ENCODE measurements at places on chromosomes 3 and 15.

DNA sequence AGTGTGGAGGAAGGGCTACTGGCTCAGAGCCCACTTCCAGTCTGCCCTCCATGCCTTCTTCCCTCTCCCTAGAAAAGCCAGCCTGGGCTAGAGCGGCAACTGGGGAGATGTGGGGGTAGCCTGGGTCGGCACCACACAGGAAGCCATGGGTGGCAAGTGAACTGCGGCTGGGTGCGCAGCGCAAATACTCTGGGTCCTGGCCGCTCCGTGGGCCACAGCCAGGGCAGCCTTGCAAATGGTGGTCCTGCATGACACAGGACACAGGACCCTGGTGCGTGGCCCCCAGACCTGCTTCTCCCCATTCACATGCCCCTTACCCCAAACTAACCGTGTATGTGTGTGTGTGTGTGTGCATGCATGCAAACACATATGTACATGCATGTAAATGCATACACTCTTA is 25.7 kb downstream of the PRKCD start:
- DNase-seq = no peak

DNA sequence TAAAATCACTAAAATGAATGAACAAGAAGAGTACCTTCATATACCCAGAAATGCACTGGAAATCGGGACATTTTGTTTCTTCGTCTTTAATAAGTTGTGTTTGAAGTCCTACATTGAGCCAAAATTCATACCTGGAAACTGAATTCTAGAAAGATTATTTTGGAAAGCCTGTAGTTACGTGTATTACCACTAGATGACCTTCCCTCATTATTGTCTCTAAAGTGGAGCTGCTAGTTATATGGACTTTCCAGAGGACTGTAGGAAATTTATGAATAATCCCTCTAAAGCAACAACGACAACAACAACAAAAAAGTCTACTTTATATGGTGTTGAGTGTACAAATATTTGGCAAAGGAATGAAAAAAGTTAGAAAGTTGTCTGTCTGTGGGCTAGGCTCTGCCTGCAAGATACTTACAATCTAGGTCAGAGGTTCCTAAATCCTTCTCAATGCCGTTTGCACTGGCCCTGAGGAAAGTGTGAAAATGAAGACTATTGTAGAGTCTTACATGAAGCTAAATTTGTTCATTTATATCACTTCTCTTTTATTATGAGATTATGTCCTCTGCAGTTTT is 234.8 kb upstream of the NR2E3 start:
- DNase-seq = no peak

- DNase-seq = no peak
Observed at GRCh38 chr3:36652104-36652503, 112.2 kb downstream of the DCLK3 start.

DNA sequence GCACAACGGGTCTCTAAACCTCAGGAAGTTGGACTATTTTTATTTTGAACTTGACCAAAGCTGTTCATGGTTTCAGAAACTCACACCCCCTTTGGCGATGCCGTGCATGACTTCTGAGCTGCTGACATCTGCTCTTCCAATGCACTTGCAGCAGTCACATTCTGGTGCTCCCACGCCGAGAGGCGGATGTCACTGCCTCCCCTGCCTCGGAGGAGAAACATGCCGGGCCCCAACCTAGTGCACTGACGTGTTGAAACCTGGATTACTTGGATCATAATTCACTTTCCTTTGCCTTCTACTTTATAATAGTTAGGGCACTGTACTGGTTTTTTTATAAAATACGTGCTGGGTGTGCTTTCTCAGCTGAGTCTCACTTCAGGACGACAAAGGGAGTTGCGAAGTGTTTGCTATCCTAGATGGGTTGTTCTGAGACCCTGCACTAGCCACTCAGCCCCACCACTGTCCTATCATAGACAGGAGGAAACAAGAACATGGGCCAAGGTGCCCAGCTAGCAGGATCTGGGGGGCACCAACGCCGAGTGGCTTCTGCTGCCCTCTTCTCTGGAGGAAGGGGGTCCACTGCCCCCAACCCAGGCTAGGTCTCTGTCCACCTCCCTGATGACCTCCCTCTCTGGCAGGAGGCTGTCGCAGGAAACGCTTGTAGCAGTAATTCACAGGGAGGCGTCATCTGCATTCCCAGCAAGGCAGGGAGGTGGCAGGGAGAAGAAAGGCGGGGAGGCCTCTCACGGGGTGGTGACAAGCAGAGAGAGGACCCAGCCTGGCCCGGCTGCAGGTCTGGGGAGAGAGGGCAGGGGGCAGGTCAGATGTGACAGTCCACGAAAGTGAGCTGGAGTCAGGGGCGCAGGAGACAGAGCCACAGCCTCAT is 158.8 kb upstream of the IQSEC1 start:
- no peak for DNase-seq

- no peak for DNase-seq
Observed at GRCh38 chr3:104909721-104910120, 457.0 kb upstream of the ALCAM start.

- DNase-seq = peak; percentile 27
Observed at GRCh38 chr3:69200384-69201068, 78.1 kb upstream of the LMOD3 start.

- no peak for DNase-seq
Observed at GRCh38 chr3:30628205-30628900, 22.0 kb downstream of the TGFBR2 start.

GRCh38 chr15:86044981-86045380 is 34.7 kb upstream of the AGBL1 start:
- no peak for DNase-seq

DNA sequence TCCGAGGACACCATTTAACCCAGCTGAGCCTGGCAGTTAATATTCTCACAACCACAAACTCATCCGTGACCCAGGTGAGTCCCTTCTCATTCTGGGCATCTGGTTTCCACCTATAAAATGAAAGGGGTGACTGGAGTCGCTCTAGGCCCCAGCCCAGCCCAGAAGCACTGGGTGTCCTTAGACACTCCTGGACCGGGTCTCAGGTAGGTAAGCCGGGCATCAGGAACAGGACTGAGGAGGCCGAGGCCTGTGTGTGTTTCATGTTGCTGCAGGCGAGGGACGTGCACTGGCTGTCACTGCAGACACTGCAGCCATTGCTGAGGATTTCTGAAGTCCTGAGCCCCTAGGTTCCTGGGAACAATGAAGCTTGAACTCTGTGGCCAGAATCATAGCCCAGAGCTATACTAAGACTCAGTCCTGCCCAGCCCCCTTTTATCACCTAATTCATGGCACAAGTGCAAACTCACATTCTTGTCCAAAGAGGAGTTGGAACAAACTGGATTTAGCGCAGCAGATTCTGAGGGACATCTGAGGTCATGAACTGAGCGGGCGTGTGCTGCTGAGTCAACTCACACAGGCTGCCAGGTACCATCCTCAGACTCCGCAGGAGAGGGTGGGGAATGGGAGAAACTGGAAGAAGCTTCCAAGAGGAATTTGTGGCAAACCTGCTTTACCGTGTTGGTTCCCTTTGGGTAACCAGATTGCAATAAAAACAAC is 184.9 kb downstream of the FAM43A start:
- DNase-seq = no peak

DNA sequence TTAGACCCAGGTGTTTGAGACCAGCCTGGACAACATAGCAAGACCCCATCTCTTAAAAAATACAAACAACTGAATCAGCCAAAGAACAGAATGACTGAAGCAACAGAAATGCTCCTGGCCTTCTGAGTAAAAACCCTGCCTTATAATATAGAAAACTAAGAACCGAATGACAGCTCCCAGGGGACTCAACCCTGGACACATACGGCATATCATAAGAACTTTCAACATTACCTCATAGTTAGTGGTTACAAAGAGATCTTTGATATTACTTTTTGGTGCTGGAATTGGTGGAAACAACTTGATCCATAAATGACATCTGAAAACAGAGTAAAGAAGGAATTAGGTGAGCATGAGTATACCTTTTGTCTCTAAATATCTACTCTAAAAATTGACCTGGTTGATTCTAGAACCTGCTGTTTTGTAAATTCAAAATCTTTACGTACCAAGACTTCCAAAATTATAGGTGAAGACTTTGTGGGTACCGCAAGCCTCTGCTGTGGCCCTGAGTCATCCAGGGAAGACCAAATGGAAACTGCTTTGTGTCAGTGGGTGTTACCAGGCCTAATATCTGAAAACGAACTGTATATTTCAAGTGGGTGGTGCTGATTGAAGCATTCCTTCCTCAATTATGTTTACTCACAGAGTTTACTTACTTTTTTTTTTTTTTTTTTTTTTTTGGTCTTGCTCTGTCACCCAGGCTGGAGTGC is 35.5 kb downstream of the IL5RA start:
- no peak for DNase-seq

DNA sequence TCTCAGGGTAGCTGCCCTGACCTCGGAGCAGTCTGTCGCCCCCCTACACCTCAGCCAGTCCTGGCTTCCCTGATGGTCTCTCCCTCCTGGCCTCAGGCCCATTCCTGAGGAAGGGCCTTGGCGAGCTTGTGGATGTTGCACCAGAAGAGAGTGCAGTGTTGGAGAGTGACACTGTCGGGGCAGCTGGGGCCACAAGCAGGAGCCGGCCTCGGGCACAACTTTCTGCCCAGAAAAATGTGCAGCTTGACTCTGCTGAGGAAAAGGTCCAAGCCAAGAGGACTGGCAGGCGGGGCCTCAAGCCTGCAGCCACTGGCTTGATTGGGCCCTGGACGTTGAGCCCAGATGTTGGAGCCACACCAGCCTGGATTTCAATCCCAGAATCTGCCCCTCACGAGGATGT is 12.8 kb downstream of the HEMK1 start:
- no peak for DNase-seq

DNA sequence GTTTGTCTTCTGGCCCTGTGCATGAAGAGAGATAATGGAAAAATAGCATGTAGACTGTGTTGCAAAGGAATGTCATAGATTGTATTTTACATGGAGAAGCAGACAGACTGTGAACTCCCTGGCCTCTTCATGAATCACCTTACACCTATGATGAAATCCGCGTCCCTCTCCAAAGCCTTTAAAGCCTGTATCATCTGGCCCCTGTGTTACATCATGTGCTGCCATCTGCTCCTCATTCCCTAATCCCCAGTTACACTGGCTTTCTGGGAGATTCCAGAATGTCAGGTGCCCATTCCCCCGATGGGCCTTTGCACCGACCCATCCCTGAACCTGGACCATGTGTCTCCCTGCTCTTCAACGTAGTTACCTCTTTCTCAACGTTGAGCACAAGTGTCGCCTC is 190.8 kb downstream of the ADAMTSL3 start:
- no peak for DNase-seq

DNA sequence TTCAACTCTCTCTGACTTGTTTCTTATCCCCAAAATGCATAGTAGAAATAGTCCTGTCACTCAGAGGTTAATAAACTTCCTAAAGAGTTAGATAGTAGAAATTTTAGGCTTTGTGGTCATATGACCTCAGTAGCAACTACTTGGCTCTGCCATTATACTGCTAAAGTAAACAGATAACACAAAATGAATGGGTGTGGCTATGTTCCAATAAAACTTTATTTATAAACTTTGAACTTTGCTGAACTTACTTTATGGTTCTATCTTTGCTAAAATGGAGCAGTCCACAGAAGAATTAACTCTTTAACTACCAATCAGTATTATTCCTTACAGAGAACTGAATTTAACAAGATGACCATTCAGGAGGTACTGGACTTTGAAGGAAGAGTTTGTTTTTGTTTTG is 393.6 kb upstream of the CDIN1 start:
- DNase-seq = no peak

DNA sequence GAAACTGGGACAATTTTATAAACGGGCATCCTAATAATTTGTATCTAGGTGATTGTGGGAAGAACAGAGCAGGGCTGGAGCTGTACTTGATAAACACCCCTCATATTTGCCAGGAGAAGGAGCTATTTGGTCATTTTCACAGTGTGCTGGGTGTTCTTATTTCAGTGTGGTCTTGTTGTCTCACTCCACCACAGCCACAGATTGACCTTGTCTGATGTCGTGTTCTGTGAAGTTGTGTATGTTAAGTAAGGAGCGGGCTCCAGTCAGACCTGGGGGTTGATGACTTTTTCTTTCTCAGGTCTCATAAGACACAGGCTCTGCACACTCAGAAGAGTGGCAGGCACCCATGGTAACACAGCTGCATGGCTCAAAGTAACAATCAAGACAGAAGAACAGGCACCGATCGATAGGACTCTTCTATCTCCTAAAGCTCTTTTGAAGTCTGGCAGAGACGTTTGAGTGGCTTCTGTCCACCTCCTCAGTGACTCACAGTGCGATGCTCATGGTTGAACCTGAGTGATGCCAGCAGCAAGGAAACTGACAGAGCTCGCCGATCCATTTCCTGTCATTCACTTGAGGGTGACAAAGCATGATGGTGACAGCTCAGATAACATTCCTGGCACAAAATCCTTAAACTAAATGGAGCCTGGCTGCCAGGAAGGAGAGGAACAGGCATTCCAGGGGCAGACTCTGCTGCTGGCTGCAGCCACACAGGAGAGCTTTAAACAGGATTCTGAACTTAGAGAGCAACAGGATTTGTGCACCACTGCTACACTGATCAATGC is 20.8 kb downstream of the DPH3 start:
- DNase-seq = no peak

DNA sequence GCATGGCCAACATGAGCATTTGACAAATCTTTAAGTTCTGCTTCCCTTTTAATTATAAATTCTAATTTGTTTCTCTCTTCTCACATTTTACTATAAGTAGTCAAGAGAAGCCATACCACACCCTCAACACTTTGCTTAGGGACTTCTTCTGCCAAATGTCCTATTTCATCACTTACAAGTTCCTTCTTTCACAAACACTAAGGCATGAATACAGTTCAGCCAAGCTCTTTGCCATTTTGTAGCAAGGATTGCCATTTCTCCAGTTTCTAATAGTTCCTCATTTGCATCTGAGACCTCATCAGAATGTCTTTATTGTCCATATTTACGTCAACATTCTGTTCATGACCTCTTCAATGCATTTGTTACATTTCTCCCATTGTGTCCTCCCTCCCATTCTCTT is 29.4 kb downstream of the SLC22A14 start:
- no peak for DNase-seq

DNA sequence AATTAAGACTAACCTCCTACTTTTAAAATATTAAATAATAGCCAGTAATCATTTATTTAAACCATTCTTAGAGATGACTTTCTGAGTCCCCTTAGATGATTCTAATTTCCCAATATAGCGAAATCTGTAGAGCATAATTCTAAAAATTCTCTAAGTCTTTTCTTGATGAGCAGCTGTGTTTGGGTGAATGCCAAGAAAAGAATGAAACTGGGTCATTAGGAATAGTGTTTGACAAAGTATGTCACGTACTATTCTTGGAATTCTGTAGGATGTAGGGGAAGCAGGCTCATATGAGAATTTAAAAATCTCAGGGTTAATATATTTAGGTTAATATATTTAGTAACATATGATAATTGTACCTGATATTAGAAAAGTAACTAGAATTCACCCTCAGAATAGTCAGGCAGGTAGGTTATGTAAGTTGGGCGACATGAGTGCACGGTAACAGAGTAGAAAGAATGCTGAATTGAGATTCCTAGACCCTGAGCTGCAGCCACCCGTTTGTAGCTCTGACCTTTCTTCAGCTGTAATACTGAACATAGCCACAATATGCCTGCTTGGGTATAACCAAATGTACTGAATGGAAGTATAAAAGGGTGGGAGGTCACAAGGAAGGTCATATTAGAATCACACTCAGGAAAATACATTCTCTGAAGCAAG is 524.3 kb downstream of the UNC13C start:
- DNase-seq = no peak

- DNase-seq = no peak
Observed at GRCh38 chr3:112042842-112043280, 8.3 kb downstream of the TMPRSS7 start.

Measured in activated T-helper 2 cell treated with anti-CD3 and anti-CD28 coated beads, Interferon-gamma antibody, Interleukin-2, Interleukin-4, amounts not matched to agents 10 μg/mL and 5 μg/mL and 100 μg/mL, durations not matched to agents 14 hours and 24 hours and 36 hours (primary cell).